ENCODE measurements at places on chromosomes 4 and X.

DNA sequence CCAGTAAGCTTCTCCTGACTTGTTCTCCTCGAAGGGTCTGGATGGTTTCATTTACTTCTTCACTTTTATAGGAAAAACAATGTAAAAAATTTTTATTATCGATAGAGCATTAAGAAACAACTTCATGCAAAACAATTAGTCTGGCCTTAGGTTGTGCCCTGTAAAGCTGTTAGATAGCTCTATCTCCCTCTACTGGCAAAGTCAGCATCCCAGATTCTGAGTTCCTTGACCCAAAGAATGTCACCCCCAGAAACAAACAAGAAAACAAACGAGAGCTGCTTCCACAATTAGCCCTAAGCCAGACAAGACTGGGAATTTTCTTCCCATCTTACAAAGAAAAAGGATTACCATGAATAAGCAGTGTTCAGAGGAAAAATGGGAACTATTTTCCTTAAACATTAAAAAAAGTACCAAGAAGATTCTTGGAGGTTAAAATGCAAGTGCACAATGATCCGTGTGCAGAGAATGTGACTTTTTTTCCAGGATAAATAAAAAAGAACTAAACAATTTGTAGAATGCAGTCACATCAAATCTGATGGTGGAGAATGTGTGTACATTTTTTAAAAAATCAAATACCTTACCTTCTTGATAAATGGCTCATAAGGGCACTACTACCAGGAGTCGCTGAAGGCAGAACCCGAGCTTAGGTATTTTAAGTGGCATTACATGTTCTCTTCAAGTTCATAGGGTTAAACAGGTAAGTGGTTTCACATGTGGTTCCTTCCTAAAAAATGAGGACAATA, 293.2 kb downstream of the FBXO8 start:
- no peak for DNase-seq

DNA sequence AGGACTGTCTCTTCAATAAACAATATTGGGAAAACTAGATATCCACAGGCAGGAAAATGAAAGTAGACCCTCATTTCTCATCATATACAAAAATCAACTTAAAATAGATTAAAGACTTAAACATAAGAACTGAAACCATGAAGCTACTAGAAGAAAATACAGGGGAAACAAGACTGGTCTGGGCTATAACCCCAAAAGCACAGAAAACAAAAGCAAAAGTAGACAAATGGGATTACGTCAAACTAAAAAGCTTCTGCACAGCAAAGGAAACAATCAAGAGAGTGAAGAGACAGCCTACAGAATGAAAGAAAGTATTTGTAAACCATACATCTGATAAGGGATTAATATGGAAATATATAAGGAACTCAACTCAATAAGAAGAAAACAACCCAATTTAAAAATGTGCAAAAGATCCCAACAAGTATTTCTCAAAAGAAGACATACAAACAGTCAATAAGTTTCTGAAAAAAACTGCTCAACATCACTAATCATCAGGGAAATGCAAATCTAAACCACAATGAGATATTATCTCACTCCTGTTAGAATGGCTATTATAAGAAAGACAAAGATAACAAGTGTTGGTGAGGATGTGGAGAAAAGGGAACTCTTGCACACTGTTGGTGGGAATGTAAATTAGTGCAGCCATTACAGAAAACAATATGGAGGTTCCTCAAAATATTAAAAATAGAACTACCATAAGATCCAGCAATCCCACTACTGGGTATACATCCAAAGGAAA, 325.3 kb upstream of the RASGEF1B start:
- DNase-seq = no peak

DNA sequence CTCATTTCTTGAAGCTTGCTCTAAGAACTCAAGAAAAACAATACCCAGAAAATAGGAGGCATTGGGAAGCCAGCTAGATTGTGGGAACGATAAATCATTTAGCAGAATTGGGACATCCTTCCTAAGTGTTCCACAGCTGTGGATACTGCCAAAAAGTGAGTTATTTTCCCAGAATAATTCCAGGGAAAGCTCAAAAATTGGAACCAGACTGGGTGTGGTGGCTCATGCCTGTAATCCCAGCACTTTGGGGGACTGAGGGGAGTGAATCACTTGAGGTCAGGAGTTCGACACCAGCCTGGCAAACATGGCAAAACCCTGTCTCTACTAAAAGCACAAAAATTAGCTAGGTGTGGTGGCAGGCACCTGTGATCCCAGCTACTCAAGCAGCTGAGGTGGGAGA, 68.2 kb upstream of the GK2 start:
- no peak for DNase-seq

DNA sequence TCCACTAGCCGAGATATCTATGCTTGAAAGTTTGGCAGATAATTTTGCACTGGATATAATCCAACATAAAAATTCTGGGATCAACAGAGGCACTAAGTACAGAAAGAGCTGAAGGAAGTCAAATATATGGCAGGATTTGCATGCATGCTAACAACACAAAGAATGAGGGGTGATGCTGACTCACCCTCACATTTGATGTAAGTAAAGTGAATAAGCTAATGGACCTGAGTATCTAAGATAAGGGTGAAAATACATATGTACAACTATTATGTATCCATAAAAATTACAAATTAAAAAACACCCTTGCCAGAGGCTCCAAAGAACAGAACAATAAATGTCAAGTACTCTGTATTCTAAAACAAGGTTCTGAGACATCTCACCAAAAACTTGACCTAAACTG, 63.8 kb upstream of the PRDX4 start:
- no peak for DNase-seq

DNA sequence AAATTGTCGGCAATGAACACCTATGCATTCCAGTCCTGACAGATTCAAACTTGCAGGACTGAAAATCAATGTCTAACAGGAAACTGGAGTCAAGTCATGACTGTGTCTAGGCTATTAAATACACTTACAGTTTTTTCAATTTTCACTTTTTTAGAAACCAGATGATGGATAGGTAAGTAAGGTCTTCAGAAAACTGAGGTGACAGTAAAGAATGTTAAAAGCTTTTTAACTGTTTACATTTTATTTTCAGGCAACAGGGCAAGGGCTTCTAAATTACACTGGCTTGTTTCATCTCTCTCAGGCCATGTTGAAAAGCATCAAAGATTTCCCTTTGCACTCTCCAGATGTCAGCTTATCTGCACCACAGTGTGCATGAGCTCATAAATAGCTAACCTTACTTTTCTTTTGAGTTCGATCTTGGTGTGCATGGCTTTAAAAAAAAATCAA, 65.2 kb downstream of the SEC24D start:
- DNase-seq = no peak

DNA sequence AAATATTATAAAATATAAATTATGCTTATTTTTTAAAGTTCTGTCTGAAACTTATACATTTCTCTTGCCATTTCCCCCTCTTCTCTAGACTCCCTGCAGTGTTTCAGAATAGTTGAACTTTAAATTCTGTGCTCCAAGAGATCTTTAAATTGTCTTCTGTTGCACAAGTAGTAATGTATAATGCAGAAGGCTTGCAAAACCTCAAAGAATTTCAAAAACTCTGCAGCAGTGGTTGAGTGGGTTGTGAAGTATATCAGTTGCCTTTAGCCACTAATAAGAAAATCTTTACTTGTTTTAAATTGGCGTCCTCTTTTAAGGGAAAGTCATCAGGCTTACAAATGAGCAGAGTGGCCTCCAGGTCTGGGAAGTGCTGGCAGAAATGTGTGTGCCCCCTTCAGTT, 1153.3 kb upstream of the PABPC4L start:
- no peak for DNase-seq

DNA sequence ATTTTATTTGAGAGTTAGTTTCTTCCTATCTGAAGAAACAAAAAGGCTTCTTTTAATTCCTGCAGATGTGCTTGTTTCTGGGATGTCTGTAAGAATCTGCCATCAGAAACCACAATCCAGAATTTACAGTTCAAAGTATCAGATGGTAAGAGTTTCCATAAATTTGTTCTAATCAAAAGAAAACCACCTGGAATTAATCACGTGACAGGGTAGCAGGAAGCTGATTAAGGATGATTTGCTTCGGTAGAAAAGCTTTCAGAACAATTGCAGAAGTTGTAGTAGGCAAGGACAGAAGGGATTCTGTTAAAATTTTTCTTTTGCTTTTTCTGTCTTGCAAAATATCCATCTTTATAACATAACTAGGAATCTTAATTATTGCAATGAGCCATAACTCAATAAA, 1975.1 kb upstream of the AGA start:
- no peak for DNase-seq

DNA sequence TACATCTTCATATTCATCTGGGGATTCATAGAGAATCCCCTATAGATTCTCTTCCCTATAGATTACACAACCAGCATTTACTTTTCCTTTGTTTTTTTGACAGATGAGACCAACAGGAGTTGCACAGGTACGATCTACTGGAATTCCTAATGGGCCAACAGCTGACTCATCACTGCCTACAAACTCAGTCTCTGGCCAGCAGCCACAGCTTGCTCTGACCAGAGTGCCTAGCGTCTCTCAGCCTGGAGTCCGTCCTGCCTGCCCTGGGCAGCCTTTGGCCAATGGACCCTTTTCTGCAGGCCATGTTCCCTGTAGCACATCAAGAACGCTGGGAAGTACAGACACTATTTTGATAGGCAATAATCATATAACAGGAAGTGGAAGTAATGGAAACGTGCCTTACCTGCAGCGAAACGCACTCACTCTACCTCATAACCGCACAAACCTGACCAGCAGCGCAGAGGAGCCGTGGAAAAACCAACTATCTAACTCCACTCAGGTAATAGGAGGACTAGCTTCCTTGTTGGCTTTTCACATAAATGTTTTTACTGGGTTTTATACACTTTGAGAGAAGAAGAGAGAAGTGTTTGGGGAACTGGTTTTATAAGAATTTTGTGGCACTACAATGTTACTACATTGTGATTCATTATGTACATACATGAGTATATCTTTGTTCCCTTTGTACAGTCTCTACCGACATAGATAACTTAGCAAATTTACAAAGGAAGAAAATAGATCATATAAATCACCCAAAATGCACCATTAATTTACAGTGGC, 137.2 kb downstream of the DIPK2B start:
- no peak for DNase-seq

DNA sequence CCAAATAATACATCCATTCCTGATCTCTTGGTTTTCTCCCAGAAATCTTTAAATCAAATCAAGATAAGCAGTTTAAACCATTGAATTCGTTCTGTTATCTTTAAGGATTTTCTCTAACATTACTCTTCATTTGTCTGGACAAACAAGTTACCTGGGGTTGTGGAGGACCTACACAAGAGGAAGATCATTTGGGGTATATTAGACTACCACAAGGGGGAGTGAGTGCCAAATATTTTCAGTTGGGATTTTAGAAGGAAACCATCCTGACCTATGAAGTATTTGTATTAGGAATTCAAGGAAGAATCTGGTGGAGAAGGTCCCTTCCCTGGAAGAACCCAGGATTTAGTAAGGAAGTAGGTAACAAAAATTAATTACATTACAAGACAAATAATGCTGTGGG, 12.0 kb upstream of the DCHS2 start:
- no peak for DNase-seq

DNA sequence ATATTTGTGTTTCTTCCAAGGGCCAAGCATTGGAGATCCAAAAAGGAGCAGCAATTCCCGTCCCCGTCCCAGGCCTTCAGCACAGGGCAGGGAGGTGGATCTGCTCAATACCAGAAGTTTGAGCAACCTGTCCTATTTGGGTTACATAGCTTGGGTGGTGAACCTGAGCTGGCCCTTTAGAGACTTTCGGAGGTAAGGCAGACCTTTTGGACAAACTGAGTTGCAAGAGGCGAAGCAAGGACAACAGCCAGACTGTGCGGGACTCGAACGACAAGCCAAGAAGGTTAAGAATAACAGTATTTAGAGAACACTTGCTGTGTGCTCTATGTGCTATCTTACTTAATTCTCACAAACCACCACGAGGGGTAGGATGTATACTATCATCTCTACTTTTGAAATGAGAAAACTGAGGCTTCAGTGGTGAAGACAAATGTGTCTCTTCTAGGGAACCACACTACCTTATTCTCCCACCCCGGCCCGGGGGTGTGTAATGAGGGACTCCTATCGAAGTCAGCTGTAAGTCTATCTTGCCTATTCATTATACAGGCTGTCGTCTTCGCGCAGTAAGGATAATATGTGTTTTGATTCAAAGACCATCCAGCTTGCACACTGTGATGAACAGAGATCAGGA, 1.3 kb downstream of the NOP14 start:
- DNase-seq = no peak
